Naive thymus-derived CD4-positive, alpha-beta T cell (primary cell): ENCODE measurements at places on chromosomes 2 and 18. TPM values are rescaled to one million over a fixed set of nuclear protein-coding genes. Genes with fewer than 3 reads are reported as not detected.

DNA sequence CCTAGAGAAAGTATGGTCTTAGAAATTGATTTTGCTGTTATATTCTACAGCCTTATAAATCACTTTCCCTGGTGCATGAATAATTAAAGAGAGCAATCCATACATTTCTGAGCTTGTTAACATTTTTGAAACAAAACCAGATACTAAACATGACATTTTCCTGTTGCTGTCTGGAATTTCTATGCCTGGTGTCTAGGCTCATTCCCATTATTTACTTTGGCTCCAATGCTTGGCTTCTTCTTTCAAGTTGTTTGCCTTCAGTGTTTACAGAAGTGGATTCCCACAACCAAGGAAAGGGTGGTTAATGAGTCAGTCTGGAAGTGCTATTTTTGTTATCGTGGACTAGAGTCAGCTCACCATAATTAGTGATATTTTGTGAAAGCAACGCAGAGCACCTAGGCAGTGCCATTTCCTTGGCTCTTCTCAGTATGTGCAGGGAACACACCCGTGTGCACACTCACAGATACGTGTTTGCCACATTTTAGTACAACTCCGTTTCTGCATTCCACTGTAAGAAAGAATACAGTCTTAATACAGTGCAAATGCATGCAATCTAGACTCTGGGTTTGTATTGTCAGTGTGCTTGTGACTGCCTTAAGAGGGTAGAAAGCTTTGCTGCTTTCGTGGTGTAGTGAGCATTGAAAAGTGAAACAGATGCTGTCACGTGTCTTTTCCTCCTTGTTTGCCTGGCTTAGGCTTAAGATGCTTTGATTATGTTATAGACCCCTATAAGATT is 185.0 kb upstream of the RASGRP3 start:
- DNase-seq: no peak

- DNase-seq: no peak
Measured at GRCh38 chr2:210536973-210537650, 19.3 kb upstream of the CPS1 start.

Gene CTLA4
- 2.5 TPM for polyA plus RNA-seq

DNA sequence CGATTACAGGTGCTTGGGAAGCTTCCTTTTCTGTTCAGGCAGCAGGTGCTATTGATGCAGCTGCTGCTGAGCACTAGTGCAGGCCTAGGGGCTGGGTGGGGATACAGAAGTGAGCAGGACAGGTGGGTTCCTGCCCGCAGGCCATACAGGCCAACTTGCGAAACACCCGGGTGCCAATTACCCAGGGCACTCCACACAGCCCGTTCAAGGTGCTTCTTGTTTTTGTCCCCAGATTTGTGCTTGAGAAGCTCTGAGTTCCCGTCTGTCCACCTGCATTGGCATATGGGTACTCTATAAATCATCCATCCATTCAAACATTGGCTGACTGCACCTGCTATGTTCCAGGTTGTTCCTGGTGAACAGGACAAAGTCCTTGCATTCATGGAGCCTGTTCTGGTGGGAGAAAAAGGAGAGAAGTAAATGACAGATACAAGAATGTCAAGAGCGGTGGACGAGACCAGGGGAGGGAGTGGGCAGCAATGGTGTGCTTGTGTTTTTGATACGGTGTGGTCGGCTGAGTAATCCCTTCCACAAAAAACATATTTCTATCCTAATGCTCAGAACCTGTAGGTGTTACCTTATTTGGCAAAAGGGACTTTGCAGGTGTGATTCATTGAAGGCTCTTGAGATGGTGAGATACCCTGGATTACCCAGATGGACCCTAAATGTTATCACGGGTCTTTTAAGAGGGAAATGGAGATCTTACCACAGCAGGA is 31.4 kb downstream of the SH3BP4 start:
- no peak for DNase-seq

Gene SERPINB2
- polyA plus RNA-seq: not detected

DNA sequence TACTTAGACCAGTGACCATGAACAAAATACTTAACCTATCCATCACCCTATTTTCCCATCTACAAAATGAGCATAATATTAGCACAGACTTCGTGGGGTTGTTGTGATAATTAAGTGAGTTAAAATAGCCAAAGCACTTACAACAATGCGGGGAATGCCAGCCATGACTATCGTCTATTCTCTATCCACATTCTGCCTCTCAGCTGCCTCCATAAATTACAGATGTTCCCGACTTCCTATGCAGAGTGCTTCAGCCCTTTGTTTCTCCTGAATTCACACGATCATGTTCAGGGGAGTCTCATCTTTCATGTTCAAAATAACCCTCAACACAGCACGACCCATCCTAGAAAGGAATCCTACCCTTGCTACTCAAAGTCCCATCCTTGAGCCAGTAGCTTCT is 211.6 kb downstream of the EN1 start:
- no peak for DNase-seq

- DNase-seq: no peak
Measured at GRCh38 chr18:56294484-56295183, 343.8 kb downstream of the TXNL1 start.
